Germinal center (tissue), 1 donor: ENCODE measurements at places on chromosomes 3 and 15.

DNA sequence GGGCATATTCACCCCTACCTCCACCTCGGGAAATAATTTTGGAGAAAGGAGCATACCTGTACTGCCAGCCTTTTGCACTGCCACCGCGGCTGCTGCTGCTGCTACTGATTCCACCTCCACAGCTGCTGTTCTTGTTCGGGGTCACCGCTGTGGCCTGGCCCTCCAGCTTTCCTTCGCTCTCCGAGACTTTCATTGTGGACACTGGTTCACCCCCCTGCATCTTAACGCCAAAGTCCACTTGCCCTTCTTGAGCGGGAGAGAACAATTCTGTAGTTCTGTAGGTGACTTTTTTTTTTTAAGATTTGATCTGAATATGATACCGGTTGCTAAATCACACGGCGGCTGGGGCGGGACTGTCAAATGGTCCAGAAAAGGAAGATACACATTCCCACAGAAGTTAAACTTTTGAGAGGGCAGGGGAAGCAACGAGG lies 701 bp downstream of the OSBPL11 start:
- no peak for DNase-seq

- no peak for DNase-seq
Measured at GRCh38 chr3:155185631-155186071, 105.5 kb downstream of the MME start.

GRCh38 chr3:177776661-177777101 lies 579.4 kb upstream of the TBL1XR1 start:
- DNase-seq: no peak

DNA sequence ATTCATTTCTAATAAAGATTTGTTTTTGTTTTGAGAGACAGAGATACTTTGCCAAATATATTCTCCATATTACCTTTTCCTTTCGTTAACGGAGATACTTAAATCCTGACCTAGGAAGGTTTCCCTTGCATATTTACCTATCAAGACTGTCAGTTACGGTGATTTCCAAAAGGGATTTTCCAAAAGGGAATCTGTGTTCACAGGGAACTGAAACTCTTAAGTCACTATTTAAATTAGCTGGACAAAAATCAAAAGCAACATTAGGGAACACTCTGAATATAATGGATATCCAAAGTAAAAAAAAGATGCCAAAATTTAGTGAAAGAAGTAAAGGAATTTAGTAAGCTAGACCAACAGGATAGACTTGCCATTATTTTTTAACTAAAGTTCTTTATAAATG lies 576 bp downstream of the LRRFIP2 start:
- DNase-seq: no peak

GRCh38 chr3:19029837-19030521 lies 118.3 kb upstream of the KCNH8 start:
- DNase-seq: no peak

DNA sequence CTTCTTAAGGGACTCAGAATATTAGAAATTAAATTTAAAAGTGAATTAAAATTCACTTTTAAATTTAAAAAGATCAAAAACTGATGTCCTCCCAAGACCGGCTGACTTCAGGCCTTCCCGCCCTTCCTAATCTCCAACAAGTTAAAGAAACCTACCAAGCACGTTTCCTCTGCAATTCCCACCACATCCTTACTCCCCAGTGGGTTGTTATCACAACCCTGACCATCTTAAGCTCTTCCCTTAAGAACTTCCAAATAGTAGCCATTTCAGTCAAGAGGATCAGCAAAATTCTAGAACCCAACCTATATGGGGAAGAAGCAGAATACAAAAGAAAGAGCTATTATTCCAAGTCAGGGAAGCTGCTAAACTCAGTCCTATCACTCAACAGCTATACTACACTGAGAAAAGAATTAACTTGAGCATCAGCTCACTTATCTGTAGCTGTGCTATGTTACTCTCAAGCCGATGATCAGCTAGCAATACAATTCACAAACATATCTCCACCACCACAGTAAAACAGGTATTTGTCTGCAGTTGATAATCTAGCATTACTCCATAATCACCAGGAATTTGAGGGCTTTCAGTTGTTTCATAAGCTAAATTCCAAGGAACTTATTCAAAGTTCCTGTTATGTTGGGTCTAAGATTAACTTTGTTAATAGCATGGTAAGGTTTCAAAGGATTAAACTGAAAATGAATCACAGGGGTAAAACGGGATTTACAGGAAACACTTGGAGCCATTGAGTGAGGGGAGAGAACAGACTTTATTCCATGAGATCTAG lies 14.3 kb downstream of the ABCC5 start:
- DNase-seq: no peak

- DNase-seq: peak; percentile 44
Measured at GRCh38 chr3:122572940-122573412, 4.5 kb upstream of the PARP15 start.

- DNase-seq: no peak
Measured at GRCh38 chr3:21803604-21804003, 52.6 kb upstream of the ZNF385D start.

DNA sequence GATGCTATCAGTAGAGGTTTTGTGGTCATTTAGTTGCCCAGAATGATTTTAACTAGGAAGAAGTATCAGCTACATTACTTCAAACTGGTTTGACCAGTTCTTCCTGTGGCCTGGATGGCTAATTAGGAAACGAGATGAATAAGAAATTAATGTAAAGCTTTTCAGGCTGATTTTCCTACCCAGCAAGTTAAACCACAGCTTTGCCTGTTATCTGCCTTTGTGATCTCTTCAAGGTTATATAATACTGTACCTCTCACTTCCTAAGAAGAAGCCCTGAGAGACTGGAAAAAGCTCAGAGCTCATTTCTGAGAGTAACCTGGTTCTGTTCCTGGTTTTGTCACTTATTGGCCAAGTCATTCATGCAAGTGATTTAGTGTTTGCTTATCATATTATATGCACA lies 782.2 kb upstream of the GOLIM4 start:
- no peak for DNase-seq

- DNase-seq: no peak
Measured at GRCh38 chr15:82129761-82130160, 83.9 kb upstream of the MEX3B start.

GRCh38 chr3:141431411-141432378 lies 55.1 kb upstream of the RASA2 start:
- no peak for DNase-seq

DNA sequence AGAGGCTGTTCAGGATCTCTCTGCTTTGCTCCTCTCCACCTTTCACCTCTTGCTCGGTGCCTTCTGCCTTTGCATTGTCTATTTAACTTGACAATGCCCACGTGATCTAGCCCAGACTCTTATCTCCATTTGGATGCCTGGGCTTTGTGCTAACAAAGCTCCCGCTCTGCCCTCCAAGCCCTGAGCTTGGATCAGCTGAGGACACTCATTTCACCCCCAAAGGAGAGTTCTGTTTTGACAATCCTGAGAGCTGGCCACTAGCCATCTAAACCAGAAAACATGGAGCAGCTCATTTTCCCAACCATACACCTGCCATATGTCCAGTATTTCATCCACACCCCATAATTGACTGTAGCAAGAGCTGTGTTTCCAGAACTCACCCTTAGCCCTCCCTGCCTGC lies 12.8 kb downstream of the GPR176 start:
- DNase-seq: no peak

DNA sequence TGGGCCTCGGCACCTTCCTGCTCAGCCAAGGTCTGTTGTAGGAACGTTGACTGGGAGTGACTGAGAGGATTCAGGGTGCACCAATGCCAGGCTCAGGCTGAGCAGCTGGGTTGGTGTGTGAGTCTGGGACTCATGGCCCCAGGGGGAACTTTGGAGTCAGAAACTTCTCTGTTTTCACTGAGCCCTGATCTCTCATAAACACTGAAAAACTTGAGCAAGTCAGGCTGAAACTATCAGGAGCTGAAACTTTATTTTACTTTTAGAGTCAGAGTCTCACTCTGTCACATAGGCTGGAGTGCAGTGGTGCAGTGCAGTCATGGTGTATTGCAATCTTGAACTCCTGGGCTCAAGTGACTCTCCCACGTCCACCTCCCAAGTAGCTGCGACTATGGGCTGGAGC lies 3.0 kb downstream of the TRAK1 start:
- no peak for DNase-seq

DNA sequence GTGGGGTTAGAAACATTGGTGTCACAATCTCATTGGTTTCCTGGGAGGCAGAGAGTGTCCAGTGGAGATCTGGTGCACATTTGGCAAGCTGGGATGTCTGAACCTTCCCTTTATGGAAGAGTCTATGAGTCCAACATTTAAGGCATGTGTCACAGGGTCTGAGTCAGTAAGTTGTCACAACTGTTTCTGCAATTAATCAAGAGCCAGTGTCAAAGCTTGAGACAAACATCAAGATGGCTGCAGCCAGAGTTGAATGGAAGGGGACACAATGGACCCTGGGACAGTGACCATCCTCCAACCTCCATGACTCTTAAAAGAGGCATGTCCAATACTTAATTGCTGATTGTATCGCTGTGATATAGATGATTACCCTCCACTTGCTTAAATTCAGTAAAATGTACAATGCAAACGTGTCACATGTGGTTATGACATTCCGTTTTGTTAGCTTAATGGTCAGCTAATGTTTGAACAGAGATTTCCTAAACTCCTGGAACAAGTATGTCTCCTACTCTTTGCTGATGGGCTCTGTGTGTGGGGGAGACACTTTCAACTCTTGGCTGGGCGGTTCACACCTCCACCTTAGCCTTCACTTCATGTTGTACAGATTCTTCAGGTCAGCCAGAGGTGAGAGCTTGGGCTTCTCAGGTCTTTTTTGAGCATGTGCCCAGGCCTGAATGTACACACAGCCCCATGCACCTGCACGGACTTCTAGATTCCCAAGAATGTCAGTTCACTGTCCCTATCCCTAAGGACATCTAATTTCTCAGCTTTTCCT lies 79.9 kb upstream of the PRR23E start:
- DNase-seq: no peak

GRCh38 chr15:80989081-80989517 lies 520 bp downstream of the MESD start:
- DNase-seq: no peak

DNA sequence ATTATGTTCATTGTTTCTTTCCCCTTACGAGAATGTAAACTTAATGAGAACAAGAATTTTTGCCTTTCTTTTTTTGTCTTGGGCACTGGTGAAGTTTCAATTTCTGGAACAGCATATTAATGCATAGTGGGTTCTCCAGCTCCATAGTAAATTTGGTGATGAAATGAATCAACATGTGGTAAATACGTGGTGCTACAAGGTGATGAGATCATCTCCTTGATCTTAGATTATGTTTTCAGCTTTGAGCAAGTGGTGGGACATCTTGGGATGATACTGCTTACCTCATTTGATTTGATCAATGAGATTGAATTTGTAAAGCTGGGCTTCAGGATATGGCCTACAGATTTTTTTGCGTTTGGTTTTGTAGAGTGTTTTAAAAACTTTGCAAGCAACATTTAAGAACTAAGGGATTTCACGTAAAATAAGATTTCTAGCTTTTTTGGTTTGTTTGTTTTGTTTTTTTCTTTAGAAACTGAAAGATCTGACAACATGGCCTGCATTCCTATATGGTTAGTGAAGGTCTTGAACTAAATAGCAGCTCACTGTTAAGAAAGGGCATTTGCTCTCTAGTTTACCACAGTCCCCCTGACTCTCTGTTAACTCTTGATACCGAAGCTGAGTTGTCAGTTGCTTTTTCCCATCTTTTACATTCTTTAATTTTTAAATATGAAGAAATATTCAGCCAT lies 45.6 kb downstream of the FNDC3B start:
- no peak for DNase-seq

DNA sequence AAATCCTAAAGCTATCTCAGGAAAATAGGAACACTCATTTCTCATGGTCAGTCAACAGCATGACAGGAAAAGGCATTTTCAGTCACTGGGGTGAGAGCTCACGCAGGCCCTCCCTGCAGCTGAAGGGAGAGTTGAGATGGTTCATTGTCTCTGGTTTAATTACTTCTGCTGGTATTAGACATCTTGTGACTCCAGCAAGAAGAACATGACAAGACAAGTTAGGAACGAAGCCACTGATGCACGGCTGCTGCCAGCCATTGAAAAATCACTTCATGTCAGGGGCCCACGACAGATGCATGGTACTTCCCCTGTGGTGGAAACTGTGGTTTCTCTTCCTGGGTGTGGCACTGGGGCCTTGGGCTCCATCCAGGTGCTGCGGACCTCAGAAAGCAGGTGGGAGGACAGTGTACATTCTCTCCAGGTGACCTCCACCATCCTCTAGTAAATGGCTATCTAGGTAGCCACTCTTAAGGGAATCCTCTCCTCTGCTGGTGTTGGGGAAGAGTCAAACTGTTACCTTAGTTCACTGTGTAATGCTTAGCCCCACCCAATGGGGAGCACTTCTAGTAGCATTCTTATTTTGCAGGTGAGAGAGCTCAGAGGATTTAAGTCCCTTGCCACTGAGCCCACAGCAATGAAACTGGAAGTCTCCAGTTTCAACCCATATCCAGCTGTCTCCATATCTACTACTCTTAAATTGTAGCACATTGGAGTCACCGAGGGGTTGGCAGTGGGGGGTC lies 274.2 kb downstream of the LRTM1 start:
- DNase-seq: no peak

- no peak for DNase-seq
Measured at GRCh38 chr15:52344592-52344991, 49.0 kb upstream of the MYO5C start.

GRCh38 chr3:31629054-31629453 lies 96.3 kb downstream of the STT3B start:
- no peak for DNase-seq

- DNase-seq: no peak
Measured at GRCh38 chr3:62139957-62140356, 233.4 kb downstream of the FEZF2 start.

- no peak for DNase-seq
Measured at GRCh38 chr3:126990024-126990700, 7.2 kb downstream of the PLXNA1 start.

GRCh38 chr3:137906985-137907649 lies 102.8 kb upstream of the CLDN18 start:
- DNase-seq: no peak

DNA sequence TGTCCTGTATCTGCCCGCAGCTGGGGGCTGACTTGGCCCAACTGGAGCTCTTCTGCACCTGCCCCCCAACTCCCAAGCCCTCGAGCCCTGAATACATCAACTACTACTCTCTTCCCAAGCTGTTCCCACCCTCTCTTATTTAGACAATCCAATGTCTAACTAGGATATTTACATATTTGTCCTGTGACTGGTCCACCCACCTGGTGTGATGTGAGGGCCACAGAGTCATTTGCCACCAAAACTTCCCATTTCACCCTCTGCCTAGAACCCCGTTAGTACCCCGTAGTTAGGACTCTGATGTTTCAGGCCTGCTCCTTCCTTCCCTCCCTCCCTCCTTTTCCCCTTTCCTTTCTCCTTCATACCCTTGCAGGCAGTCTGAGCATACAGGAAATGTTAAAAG lies 6.4 kb downstream of the CPLX3 start:
- DNase-seq: no peak

GRCh38 chr3:61794341-61794740 lies 233.0 kb downstream of the PTPRG start:
- no peak for DNase-seq

DNA sequence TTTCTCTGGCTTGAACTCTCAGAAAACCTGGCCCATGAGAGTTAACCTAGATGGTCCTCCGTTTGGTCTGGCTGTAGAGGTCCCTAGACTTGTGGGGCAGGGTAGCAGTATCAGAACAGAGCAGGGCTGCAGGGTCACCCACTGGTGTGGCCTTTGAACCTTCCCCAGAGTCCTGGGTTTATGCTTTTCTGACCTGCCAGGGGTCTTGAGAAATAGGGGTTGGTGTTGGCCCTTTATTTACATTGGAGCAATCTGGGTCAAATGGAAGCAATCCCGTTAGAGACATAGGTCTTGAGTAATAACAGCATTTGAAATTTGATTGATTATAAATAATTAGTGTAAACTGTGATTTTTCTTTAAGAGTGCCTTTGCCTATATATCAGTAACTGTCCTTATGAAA lies 23.8 kb downstream of the DLEC1 start:
- no peak for DNase-seq
